ENCODE measurements at places on chromosomes 4 and X.
A peak's percentile ranks its signal among the peaks of the same experiment; 100 is the strongest.

DNA sequence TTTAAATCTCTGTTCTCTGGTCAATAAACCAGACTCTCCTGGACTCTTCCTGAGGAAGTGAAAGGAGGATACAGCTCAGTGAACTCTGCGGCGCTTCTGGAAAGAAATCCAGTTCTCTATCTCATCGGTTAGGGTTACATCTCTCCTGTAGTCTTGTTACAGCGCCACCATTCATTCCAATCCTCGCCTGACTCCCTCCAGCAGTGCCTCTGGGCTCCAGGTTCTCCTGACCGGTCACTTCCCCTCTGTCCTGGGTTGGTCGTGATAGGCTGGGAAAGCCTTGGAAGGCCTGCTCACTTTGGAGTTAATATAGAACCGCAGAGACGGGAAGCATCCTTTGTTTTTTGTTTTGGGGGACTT lies 97.0 kb upstream of the STOX2 start:
- DNase-seq = no peak

DNA sequence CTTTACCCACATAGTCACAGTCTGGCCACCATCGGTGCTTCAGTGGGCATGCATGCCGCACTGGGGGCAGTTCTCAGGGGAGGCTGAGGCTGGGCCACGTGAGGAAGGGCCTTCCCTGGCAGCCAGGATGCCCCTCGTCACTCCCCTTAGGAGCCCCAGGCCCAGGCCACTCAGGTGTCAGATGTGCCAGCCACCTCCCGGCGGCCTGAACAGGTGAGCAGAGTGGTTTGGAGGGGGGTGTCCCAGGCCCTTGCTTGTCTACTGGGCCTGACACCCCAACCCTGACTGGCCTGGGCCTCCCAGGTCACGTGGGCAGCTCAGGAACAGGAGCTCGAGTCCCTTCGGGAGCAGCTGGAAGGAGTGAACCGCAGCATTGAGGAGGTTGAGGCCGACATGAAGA lies 12.1 kb downstream of the CCDC22 start:
- no peak for DNase-seq

- DNase-seq = no peak
Observed at GRCh38 chr4:162392946-162393345, 229.1 kb upstream of the FSTL5 start.

- no peak for DNase-seq
Observed at GRCh38 chr4:38559374-38559773, 104.6 kb upstream of the KLF3 start.

GRCh38 chr4:110634350-110635162 lies 11.7 kb upstream of the PITX2 start:
- peak; percentile 36 for DNase-seq

DNA sequence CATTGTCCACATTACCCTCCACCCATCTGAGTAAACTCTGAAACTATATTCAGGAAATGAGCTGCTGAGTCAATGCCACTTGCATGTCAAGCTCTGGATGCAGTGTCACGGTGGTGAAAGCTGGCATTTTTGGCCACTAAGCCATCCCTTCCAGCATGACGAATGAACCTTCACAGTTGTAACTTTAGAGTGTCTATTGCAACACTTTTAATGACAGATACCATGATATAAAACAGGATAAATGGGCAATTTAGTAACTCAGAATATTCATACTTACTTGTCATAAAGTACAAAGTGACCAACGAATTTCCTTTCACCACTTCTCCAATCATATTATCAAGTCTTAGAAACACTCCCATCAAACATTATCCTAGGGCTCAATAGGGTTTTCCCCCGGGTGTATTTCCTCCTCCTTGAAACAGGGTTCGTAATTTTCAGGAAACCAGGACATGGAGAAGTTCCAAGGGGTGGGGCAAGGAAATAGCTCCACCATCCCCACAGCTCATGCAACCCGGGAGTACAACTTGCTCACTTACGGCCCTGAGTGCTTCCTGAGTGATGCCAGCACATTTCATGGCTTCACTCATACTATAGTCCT lies 73.1 kb downstream of the MTHFD2L start:
- DNase-seq = peak; percentile 70

GRCh38 chrX:115259238-115259875 lies 25.5 kb upstream of the LRCH2 start:
- DNase-seq = peak; percentile 69

DNA sequence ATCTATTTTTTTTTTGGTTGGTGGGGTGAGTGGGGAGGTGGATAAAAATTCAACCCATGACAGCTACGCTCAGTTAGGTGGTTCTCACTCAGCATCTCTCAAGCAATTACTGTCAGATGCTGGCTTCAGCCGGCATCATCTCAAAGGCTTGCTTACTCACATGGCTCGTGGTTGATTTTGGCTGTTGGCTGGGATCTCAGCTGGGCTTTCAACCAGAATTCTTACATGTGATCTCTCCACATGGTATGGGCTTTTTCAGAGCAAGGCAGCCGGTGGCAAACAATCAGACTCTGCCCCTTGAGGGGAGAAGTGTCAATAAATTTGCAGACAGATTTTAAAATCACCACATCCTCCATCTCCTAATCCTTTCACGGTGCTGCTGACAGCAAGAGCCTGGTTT lies 47.2 kb downstream of the SLC34A2 start:
- peak; percentile 71 for DNase-seq

- peak; percentile 44 for DNase-seq
Observed at GRCh38 chr4:78922207-78922606, 17.0 kb downstream of the PAQR3 start.

GRCh38 chr4:182695842-182696241 lies 221.3 kb downstream of the DCTD start:
- DNase-seq = peak; percentile 15

DNA sequence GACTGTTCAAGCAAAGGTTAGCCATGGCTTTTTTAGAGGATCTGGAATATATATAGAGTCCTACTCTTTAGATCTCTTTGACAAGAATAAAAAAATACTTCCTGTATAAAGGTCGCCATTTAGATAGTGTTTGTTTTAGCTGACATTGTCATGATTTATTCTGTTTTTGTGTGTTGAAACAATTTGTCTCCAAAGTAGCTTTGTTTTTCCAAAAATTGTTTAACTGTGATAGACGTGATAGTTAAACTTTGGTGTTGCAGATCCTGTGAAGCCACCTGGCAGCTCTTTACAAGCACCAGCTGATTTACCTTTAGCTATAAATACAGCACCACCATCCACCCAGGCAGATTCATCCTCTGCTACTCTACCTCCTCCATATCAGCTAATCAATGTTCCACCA lies 80.3 kb upstream of the SMARCA5 start:
- DNase-seq = no peak

DNA sequence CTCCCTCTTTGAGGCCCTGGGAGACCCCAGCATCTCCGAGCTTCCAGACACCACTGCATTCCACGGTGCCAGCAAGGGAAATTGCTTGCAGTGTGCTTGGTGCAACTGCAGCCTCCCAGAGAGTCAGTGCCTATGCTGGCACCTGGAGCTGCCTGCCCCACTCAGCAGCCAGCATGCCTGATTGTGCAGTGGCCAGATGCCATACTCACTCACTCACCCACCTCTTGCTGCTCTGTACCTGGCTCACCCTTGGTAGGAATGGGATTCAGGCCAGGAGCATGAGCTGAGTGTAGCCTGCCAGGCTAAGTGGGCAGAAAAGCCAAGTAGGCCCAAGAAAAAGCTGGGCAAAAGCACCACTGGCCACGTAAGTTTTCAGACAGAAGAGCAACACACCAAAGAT lies 651.4 kb downstream of the GABRG1 start:
- DNase-seq = no peak

DNA sequence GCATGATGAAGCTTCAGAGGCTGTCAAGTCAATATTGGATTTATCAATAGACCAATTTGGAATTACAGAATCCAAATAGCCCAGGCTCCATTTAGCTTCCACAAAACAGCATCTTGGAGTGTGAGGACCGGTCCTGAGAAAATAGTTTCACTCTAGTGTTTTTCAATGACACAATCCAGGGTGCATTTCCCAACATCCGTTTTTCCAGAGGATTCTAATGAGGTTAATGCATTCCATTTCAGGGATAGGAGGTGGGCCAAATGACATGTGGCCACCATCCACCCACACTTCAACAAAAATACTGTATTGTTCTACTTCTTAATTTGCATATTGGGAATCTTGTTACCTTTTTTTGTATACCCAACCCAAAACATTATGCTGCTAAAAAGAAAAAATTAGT lies 229.8 kb upstream of the LDB2 start:
- peak; percentile 63 for DNase-seq

DNA sequence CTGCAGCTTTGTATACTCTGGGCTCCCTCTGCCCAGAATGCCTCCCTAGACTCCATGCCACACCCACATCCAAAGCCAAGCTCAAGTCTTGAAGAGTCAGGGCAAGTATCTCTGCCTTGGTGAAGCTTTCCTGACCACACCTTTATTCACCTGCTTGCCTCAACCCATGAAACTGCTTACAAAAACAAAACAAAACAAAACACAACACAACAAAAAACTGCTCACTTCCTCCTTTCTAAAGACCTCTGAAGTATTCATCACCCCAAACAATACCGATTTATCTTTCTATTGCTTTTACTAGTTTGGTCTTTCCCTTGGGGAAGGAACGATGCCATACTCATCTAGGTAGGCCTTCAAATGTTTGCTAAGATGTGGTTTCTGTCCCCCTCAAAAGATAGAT lies 45.0 kb downstream of the TMEM165 start:
- DNase-seq = no peak

DNA sequence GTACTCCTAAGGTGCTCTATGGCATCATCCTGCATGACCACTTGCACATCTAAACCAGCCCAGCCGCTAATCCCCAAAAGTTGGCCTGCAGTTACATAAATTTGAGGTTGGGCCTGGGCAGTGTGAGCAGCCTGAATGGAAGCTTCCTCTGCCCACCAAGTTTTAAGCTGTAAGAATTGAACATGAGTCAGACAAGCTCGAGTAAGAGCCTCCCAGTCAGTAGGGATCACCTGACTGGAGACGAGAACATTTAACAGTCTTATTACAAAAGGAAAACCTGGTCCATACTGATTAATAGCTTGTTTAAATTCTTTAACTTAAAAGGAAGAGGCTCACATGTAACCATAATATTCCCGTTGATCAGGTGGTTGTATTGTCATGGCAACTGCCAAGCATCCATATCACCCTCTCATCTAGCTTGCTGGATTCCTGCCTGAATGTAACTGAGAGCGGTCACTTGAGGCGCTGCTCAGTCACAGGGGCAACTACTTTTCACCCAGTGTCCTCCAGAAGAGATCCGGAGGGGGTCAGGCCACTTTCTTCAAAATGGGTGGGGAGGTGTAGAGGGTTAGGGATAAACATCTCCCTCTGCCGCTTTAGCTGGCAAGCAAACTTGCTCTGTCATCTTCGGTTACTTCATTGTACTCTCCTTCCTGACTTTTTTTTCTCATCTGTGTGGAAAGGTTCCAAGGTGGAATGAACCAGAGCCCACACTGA lies 56.6 kb upstream of the WDR1 start:
- DNase-seq = no peak

- peak; percentile 36 for DNase-seq
Observed at GRCh38 chr4:152363086-152363485, 172.8 kb downstream of the FBXW7 start.

GRCh38 chrX:112889400-112889799 lies 48.8 kb upstream of the AMOT start:
- DNase-seq = no peak

GRCh38 chrX:23803931-23804381 lies 21.0 kb downstream of the SAT1 start:
- no peak for DNase-seq

DNA sequence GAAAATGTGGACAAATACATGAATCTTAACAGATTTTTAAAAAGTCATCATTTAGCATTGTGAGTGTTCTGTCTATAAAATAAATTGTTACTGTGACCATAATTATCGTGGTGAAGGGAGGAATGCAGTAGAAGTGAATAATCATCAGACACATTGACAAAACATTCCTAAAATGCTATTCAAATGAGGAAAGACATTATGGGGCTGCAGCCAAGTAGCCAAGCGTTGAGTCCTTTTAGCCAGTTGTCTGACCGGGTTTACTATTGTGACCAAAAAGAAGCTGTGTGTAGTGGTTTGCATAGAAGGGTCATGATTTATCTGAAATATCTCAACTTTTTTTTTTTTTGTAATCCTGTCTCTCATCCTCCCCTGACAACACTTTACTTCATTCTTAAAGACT lies 19.5 kb downstream of the WWC2 start:
- DNase-seq = peak; percentile 97

DNA sequence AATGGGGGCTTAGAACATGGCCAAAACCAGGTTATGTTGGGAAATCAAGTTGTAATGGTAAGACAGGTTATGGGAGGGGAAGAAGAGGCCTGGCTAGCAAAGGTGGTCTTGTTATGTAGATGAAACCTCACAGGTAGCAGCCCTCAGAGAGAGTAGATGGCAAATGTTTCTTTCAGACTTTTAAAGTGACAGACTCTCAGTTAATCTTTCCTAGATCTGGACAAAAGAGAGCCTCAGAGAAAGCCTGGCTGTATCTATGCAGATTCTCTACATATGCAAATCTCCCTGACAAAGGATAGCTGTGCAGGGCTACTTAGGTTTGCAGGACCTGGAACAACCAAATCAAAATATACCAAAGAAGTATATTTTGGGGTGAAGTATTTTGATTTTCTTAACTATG lies 284.1 kb upstream of the AMOT start:
- DNase-seq = no peak

DNA sequence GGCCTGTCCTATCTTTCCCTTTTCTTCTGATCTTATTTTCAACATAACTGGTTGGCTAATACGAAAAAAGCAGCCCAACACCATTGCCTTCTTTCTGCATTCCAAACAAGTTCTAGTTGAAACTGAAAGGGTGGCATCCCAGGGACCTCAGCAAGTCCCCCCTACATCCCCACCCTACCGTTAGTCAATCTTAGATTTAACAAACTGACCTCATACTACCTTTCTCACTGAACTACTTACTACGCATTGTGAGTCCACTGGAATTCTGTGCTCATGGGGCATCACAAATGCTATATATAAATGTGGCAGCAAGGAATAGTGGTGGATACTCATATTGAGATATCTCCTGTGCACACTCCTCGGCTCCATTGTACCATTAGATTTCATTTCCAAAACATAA lies 33.1 kb upstream of the FGF5 start:
- DNase-seq = no peak

DNA sequence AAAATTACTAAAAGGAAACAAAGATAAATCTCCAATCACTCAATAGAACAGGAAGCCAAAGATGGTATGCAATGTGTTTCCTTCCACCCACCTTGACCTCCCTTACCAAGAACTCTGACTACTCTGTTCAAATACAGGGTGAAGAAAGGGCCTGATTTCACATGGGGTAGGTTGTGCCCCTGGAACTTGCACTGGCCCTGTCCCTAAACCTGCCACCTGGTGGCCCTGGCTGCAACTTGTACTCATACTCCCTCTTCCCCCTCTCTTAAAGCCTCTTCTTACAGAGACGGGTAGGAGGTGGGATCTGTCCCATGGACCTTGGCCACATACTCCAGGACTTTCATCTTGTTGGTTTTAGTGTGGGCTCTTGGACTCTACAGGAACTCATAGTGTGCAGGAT lies 17.3 kb upstream of the TMEM185A start:
- no peak for DNase-seq

- DNase-seq = no peak
Observed at GRCh38 chrX:24034485-24034884, 7.5 kb upstream of the KLHL15 start.

- no peak for DNase-seq
Observed at GRCh38 chrX:8453611-8454010, 11.0 kb upstream of the VCX3B start.
